CD4-positive, alpha-beta T cell treated with Interleukin-17A for 4 hours (primary cell): ENCODE measurements at places on chromosomes 6 and 20.

- no peak for DNase-seq
Measured at GRCh38 chr6:106273087-106273486, 52.5 kb downstream of the ATG5 start.

GRCh38 chr6:54958446-54958845 lies 111.9 kb downstream of the FAM83B start:
- no peak for DNase-seq

GRCh38 chr6:137875606-137876005 lies 8.5 kb downstream of the TNFAIP3 start:
- no peak for DNase-seq

GRCh38 chr6:157433678-157434081 lies 52.7 kb downstream of the ZDHHC14 start:
- no peak for DNase-seq

- no peak for DNase-seq
Measured at GRCh38 chr6:4930025-4930691, 73.7 kb downstream of the RPP40 start.

GRCh38 chr20:19934792-19935491 lies 82.2 kb upstream of the NAA20 start:
- no peak for DNase-seq

DNA sequence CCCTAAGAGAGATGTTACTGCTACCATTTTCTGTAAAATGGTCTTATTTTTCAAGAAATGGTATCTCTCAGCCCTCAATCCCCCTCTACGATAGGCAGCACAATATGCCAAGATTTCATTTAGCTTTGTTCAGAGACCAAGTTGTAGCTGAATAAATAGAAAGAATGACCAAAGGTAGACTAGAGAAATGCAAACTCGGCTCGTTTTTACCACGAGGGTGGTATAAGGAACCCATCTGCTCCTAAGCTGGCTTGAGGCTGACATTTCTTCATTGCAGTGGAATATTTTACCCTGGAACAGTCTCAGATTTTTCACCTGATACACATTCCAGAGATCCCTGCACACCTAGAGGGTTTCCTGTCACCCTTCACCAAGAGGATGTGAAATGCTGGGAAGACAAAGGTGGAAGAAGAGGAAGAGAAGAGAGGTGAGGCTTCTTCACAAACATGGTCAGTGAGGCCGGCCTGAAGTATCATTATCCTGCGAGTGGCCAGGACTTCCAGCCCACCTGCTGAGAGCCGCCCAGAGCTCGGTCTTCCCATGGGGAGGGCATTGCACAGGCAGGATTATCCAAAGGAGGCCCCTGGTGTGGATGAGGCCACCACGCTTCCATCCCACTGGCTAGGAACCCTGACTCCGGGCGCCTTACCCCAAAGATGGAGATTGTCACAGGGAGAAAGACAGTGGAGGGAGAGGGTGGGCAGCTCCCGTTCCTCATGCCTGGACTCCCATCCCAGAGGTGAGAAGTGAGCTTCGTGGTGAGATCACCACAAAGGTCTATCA lies 57.1 kb upstream of the AFDN start:
- no peak for DNase-seq
